Forelimb muscle (tissue), 1 donor: ENCODE measurements at places on chromosomes 7 and 10. TPM values are rescaled to one million over a fixed set of nuclear protein-coding genes. Genes with fewer than 3 reads are reported as not detected.
A peak's percentile ranks its signal among the peaks of the same experiment; 100 is the strongest.

GRCh38 chr7:46764100-46764936 is 817.6 kb downstream of the TNS3 start:
- no peak for DNase-seq

Gene NUTM2A
- 4.1 TPM for polyA plus RNA-seq

DNA sequence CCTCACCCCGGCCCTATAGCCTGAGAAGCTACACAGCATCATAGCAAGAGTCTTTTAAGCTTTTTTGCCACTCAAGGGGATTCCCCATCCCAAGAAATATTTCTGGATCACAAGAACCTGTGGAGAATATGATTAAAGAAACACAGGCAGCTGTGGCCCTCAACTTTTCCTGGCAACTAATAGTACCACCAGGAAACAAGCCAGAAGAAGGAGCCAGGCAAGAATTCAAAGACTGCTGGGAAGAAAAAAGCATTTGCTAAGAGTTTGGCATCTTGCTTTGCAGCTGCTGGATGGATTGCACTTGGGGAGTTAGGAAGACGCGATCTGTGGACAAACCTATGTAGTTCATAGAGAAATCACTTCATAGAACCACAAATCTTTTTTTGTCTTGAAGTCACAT is 437.8 kb downstream of the PLXDC2 start:
- peak; percentile 73 for DNase-seq

Gene COMTD1
- 6.5 TPM for polyA plus RNA-seq

- DNase-seq = no peak
Measured at GRCh38 chr7:45007571-45008328, 7.7 kb downstream of the CCM2 start.
